Activated T-helper 2 cell treated with anti-CD3 and anti-CD28 coated beads, Interferon-gamma antibody, Interleukin-2, Interleukin-4, amounts not matched to agents 10 μg/mL and 5 μg/mL and 100 μg/mL, durations not matched to agents 14 hours and 24 hours and 36 hours (primary cell): ENCODE measurements at places on chromosomes 7 and 10. TPM values are rescaled to one million over a fixed set of nuclear protein-coding genes. Genes with fewer than 3 reads are reported as not detected.

ABCA13 gene
- 0.02 and 0.32 TPM in 2 replicates for total RNA-seq

C10orf67 gene
- total RNA-seq: not detected in 2 replicates

KCNK18 gene
- total RNA-seq: not detected in 2 replicates

FAS gene
- 20.7 and 22.5 TPM in 2 replicates for total RNA-seq

CH25H gene
- not detected in 2 replicates for total RNA-seq
